ENCODE measurements at places on chromosomes 12 and 14. TPM values are rescaled to one million over a fixed set of nuclear protein-coding genes. Genes with fewer than 3 reads are reported as not detected.

TMEM106C gene
- 91.1 TPM for total RNA-seq

KRT79 gene
- total RNA-seq: 0.24 TPM

RHOJ gene
- total RNA-seq: 8.3 TPM

GALNT8 gene
- 7.4 TPM for total RNA-seq

ADGRD1 gene
- 42.8 TPM for total RNA-seq

ACVRL1 gene
- total RNA-seq: 9.1 TPM

TAC3 gene
- total RNA-seq: 2.5 TPM

LMO3 gene
- total RNA-seq: 2.0 TPM

CDCA3 gene
- total RNA-seq: 27.5 TPM

ENDOU gene
- total RNA-seq: 0.16 TPM

NRXN3 gene
- 8.0 TPM for total RNA-seq

HNF1A gene
- total RNA-seq: 0.81 TPM

BCL11B gene
- total RNA-seq: 4.7 TPM

CNOT2 gene
- total RNA-seq: 127 TPM

ST8SIA1 gene
- 13.6 TPM for total RNA-seq

SOS2 gene
- 48.6 TPM for total RNA-seq

RNU4-1 gene
- total RNA-seq: under 0.01 TPM

PRICKLE1 gene
- 11.5 TPM for total RNA-seq

NGB gene
- 1.1 TPM for total RNA-seq

PRH2 gene
- total RNA-seq: 1.3 TPM

TMEM119 gene
- total RNA-seq: 9.6 TPM

TAS2R50 gene
- 2.8 TPM for total RNA-seq

TAS2R9 gene
- total RNA-seq: not detected

NDUFA12 gene
- 75.2 TPM for total RNA-seq

DPPA3 gene
- 1.1 TPM for total RNA-seq

VRTN gene
- total RNA-seq: 1.6 TPM

OR6C65 gene
- not detected for total RNA-seq

FGD6 gene
- 13.6 TPM for total RNA-seq

P2RX2 gene
- 2.7 TPM for total RNA-seq

AGAP2 gene
- 3.2 TPM for total RNA-seq

TAS2R8 gene
- total RNA-seq: not detected

GPRC5A gene
- total RNA-seq: 2.7 TPM

TCTN1 gene
- total RNA-seq: 75.3 TPM

RNASE7 gene
- total RNA-seq: 0.43 TPM

CCDC38 gene
- total RNA-seq: 7.7 TPM

GPR65 gene
- 0.08 TPM for total RNA-seq

TMEM253 gene
- total RNA-seq: 0.50 TPM

PDE3A gene
- 4.8 TPM for total RNA-seq

SPTB gene
- 6.6 TPM for total RNA-seq

SLC15A5 gene
- total RNA-seq: not detected

CLEC2B gene
- 1.2 TPM for total RNA-seq
